ENCODE measurements at places on chromosomes 4 and X.

- DNase-seq: peak; percentile 59
Measured at GRCh38 chrX:97524340-97524739, 640.6 kb downstream of the RPA4 start.

- DNase-seq: no peak
Measured at GRCh38 chr4:124953486-124953885, 241.0 kb upstream of the ANKRD50 start.

- no peak for DNase-seq
Measured at GRCh38 chr4:101355246-101355645, 7.9 kb upstream of the PPP3CA start.

- DNase-seq: no peak
Measured at GRCh38 chr4:107635735-107636134, 84.3 kb downstream of the PAPSS1 start.

DNA sequence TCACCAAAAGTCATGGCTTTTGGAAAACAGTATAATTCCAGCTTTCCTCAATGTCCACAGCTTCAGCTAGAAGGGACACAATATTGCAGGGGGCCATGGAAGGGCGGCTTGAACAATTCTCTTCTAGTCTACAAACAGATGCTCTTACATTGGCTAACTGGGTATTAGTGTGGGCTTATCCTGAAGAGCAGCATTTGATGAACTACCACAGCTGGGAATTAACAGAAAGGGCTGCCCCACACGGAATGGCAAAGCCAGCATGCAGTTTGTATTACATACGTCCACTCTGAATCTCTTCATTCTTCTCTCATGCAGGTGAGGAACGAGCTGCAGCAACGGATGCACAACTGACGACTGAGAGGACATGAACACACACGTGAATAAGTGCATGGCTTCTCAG, 13.0 kb upstream of the PDCL2 start:
- no peak for DNase-seq

GRCh38 chr4:124055896-124056295, 656.6 kb downstream of the ANKRD50 start:
- no peak for DNase-seq

DNA sequence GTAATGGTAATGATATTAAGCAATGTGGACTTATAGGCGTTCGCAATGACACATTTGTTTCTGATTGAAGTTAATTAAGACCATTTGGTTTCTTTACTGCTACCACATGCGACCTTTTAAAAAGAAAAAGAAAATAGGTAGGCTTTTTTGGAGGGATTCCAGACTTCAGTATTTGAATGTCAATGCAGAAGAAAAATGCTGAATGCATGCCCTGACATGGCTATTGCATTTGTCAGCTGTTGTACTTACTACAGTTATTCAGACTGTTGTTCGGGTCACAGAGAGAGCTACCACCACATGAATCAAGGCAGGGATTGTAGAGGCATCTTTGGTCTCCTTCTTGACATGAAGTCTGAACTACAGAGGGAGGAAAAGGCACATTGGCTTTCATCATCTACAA, 163.7 kb downstream of the CORIN start:
- DNase-seq: peak; percentile 72

DNA sequence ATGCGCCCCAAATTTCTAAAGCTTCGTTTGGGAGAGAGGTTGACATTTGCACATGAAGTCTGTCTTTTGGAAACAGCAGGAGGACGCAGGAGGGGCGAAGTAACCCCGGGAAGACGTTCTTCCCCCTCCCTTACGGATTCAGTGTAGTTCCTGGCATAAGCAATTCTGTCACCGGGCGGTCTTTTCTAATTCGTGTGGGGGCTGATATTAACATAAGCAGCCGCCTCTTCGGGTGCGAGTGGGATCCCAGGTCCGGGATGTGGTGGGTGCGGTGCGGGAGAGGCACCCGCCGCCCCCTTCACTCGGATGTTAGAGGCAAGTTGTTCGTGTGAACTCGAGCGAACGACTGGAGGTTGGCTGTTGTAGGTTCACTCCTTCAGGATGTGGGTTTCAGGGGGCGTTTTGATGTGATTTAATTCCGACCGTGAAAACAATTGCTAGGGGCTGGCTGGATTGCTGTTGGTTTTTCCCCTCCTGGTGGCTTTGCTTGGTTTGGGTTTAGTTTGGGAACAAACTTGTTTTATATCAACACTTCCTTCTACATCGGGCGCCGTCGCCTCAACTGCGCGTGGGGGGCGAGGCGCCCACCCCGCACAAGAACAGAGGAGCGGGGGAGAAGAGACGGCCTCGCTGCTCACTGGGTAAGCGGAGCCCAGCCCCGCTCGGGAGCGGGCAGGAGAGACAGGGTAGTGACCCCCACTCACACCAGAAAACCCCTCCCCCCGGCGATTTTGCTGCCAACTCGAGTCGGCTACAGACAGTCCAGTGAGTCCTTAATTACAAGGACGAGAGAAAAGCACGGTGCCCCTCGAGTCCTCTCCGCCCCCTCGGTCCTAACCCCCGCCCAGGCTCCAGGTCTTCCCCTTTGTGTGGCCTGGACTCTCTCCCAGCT, 2.9 kb upstream of the LEF1 start:
- no peak for DNase-seq

GRCh38 chrX:134868771-134869495, 121.9 kb upstream of the SMIM10 start:
- DNase-seq: peak; percentile 67

DNA sequence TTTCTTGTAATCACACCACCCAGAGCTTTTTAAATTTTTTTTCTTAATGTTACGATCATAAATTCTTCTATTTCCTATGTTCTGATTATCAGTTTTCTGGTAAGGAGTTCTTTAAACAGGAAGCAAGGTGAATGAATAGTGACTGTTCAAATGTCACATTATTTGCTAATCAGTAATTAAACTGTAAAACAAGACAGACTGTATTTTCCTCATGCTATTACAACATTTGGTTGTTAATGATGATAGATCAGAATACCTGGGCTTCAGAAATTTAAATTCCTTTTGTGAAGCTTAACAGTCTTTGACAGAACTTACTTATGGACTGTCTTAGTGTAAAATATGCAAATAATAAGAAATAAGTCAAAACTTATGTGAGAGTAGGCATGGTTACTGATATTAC, 41.4 kb downstream of the CLCN3 start:
- DNase-seq: no peak

DNA sequence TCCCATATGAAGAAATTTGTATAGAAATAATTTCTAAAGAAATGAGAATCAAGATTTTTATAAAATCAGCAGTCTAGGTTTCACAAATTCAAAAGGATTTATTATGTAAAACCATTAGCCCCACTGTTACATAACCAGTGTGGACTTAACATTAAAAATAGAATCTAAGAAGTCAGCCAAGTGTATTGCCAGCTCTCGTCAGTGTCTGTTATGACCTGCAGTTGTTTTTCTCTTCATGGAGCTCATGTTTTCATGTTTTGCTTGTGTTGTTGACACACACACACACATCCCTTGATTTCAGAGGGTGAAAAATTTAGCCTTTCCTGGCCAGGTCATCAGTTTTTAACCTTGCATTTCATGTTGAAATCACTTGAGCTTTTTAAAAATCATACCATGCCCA, 39.5 kb downstream of the USP38 start:
- DNase-seq: no peak

- no peak for DNase-seq
Measured at GRCh38 chrX:49000636-49001035, 1.4 kb downstream of the GRIPAP1 start.

- DNase-seq: peak; percentile 28
Measured at GRCh38 chr4:10371869-10372471, 85.3 kb downstream of the ZNF518B start.

GRCh38 chrX:65926095-65927019, 113.5 kb downstream of the VSIG4 start:
- DNase-seq: no peak

DNA sequence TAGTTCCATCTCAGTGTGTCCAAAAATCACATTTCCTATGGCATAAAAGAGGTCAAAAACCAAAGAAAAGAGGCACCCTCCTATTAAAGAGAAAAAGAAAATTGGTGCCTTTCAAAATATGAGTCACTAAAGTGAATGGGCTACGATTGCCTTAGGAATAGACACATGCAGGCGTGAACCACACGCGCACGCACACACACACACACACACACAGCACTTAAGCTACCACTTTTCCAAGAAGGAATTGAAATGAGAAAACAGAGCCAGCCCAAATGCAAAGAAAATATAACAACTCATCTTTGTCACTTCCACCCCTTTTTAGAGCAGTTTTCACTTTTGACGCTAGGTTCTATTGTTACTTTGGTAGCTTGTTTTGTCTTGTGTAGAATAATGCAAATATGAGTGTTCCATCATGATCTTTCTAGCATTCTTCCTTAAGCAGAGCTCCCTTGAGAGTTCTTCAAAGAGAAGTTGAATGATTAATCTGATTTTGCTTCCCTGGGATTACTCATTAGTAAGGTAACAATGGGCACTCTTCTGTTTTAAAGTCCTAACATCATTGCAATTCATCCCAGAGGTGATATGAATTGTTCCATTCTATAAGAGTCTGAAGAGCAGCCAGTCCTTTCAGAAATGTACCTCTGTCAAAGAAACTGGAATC, 239.2 kb upstream of the GNPDA2 start:
- DNase-seq: no peak

GRCh38 chr4:99404595-99405287, 30.4 kb downstream of the ADH7 start:
- DNase-seq: peak; percentile 93

- no peak for DNase-seq
Measured at GRCh38 chr4:61201961-61202637, 2.0 kb downstream of the ADGRL3 start.

DNA sequence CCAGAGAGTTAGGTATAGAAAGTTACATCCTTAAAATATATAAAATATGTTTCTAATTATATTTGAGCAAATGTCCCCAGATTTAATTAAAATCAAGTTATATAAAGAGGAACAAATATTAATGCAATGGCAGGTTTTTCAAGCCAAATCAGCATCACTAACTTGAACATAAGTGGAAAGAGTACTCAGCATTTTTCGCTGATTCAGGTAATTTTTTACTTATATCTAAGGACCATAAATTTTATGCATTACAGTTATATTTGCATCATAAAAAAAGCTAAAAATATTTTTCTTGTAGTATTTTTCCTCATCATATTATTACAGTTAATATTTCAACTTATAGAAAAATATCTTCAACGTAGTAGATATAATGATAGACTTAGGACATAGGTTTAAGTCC, 1047.4 kb downstream of the FAM133A start:
- no peak for DNase-seq

GRCh38 chr4:152943672-152944071, 7.5 kb downstream of the FHDC1 start:
- DNase-seq: no peak

DNA sequence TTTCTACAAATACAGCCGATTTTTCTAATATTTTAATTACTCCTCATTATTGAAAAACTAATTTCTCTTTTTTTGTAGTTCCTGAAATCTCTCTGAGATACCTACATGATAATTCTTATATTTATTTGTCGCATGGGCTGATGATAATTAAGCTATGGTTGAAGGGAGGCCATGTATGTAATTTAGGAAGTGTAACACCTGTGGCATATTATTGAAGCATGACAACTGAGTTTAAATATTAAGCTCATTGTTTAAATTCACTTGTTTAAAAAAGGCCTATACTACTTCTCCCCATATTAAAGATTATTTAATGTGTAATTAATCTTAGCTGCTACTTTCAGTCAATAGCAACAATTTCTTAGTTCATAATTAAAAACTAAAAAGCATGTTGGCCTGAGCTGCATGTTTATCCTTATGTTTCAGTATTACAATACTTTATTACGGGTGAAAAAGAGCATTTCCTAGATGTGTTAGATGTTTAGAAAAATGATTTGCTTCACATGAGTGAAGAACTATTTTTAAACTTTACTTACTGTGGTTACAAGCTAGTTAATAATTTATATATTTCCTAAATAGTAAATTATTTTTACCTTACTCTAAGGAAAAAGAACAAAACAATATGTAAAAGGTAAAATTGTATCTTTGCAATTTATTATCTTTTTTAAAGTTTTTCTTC, 122.4 kb downstream of the RAP1GDS1 start:
- no peak for DNase-seq

- no peak for DNase-seq
Measured at GRCh38 chr4:85656759-85657505, 182.0 kb downstream of the ARHGAP24 start.

DNA sequence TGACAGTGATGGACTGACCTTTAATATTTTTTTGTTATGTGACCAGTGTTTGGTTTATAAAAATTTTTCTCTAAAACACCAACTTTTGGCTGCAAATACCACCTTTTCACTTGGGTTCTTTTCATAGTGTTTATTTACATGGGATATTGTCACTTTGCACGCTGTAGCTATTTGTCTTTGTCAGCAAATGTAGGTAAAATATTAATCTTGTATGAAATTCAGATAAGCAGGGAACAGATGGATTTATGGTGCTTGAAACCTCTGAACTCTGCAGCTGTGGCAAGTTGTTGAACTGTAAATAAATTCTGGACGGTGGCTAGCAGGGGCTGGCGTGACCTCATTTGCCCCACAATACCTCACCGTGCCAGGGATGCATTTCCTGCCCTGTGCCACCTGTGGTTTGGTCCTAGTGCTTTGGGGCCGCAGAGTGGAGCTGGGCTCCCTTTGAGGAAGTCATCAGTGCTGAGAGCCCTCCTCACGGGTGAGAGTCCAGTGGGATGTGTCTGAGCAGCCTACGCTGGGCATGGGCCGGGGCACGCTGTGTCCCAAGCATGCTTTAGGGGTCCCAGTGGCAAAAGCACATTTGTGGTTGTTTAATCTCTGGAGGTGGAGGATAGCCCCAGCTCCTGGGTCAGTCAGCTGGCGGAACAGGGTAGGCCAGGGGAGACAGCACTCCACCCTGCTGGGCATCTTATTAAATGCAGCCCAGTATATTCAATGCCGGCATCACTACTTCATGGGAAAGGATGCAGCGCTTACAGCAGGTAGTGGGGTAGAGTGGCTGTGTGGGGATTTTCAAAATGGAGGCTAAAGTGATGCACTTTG, 108.6 kb downstream of the TBL1X start:
- no peak for DNase-seq

DNA sequence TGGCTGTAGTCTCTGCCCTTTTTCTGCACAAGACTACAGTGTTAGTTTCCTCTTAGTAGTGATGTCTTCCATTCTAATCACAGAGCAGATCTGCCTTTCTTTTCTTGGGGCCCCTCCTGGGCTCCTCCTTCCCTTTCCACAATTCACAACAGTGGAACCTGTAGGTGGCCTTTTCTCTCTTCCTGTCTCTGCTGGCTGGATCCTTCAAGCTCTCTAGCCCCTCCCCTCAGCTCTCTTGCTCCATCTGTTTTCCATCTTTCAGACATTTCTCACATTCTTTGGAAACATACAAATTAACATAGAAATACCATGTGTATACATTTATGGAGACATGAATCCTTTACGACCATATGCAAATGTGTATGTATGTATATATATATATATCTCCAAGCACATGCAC, 304 bp upstream of the SPIN2A start:
- no peak for DNase-seq

- DNase-seq: no peak
Measured at GRCh38 chr4:89049853-89050252, 7.1 kb downstream of the FAM13A start.

DNA sequence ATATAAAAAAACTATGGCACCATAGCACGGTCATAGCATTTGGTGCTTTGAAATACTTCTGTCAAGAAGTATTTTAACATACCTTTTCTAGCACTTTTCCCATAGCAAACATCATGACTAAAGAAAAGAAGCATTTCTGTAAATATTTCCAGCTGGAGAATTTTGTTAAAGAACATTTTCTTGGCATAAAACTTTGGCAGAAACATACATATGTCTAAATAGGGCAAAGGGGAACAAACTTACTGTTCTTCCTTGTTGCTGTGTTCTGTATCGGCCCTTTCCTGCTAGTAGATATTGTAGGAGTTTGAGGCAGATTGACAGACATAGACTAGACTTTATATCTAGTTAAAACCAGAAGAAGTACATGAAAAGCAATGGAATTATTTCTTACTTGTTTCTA, 2368.5 kb downstream of the PCDH7 start:
- no peak for DNase-seq
